ENCODE measurements at places on chromosomes 11 and 22.

GRCh38 chr11:1738380-1738779, 12.0 kb downstream of the IFITM10 start:
- no peak for DNase-seq

DNA sequence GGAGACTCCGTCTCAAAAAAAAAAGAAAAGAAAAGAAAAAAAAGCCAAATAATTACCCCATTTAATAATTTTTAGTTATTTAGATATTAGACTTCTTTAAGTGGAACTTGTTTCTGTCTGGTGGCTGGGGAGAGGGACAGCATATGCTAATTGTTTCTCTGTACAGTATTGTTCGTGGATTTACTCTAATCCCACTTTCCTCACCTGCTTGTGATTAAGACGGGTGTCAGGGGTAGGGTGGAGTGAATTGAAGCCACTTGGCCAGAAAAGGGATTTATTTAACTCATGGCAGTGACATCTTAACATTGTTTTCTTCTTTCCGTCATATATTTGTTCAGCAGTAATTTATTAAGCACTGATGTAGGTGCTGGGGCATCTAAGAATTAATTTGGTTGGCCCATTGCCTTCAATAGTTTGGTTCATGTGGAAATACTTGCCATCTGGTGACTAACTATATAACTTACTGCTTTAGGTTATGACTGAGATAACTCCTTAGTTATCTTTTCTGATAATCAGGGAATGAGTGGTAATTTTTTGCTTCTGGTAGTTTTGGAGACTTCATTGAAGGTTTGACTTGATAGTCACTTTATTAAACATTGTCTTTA, 4.6 kb downstream of the TNRC6B start:
- DNase-seq, result peak; percentile 53

DNA sequence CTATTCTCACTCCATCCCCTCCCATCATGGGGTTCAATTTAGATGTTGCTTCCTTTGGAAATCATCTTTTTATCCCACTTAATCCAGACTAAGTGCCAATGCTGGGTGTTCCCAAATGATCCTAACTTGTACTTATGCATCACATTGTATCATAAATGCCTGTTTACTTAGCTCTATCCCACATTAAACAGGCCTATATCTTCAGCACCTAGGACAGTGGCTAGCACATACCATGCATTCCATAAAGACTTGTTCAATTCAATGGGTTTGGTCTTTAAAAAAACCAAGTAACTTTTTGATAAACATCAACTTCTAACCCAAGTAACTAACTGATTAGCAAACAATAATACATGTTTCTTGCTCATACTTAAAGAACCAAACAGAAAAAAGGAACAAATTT, 40.6 kb downstream of the RSF1 start:
- peak; percentile 50 for DNase-seq

DNA sequence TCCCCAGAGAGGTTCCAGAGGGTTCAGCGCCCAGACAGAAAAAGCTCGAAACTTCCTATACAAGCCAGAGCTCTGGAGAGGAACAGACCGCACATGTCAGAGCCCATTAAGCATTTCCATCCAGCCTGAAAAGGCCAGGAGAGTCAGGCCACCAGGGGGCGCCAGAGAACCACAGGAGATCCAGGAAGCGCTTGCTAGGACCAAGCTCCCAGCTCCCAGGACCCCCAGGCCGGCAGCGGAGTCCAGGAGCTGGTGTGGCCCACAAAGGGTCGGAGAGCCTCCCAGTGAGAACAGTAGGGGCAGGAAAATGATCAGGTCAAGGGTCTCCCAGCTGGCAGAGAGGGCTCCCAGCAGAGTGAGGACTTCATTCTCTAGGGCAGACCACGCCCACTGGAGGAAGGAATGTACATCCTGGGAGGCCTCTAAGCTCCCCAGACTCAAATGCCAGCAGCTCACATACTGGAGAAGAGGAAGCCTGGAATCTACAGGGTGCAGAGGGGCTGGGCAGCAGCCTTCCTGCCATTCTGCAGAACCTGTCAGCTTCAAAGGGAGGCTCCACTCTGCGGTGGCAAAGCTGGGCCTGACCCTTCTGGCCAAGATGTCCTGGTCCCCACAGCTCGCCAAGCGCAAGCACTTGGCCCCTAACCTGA, 2.1 kb upstream of the MEI1 start:
- peak; percentile 89 for DNase-seq

- peak; percentile 93 for DNase-seq
Measured at GRCh38 chr22:41305646-41306045, 4.3 kb downstream of the ZC3H7B start.

DNA sequence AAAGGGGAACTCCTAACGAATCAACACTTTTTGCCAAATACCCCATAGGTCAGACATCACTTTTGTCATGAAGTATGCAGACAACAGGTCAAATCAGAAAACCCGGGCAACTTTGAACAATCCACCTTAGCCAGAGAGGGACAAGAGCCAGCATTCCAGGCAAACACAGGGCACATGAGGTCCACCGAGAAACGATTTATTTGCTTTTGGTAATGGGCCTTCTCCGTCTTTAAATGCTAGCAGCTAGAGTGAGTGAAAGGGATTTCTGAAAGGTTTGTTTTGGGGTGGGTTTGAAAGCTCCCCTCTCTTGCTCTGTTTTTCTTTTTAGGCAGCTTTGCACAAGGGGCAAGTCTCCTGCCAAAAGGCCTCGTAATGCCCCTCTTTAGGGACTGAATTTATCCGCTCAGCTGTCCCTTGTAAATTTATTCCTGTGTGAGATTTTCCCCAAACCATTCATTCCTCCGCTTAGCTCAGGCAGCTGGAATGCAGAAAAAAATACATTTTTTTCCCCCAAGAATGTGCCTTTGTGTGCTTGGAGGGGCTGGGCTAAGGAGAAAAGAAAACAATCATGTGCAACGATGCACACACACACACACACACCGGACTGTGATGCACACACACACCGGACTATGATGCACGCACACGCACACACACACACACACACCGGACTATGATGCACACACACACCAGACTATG, 196.9 kb downstream of the SNX19 start:
- peak; percentile 78 for DNase-seq

All from EL (cell line).